ENCODE measurements at places on chromosomes 13 and 19.

GRCh38 chr13:73696271-73696670, 437.9 kb downstream of the KLF12 start:
- no peak for DNase-seq

GRCh38 chr13:106484537-106485193, 50.8 kb downstream of the EFNB2 start:
- DNase-seq = no peak

GRCh38 chr19:51944798-51945552, 17.7 kb downstream of the ZNF613 start:
- DNase-seq = no peak

- DNase-seq = no peak
Observed at GRCh38 chr19:49602806-49603205, 11.8 kb downstream of the PRR12 start.

DNA sequence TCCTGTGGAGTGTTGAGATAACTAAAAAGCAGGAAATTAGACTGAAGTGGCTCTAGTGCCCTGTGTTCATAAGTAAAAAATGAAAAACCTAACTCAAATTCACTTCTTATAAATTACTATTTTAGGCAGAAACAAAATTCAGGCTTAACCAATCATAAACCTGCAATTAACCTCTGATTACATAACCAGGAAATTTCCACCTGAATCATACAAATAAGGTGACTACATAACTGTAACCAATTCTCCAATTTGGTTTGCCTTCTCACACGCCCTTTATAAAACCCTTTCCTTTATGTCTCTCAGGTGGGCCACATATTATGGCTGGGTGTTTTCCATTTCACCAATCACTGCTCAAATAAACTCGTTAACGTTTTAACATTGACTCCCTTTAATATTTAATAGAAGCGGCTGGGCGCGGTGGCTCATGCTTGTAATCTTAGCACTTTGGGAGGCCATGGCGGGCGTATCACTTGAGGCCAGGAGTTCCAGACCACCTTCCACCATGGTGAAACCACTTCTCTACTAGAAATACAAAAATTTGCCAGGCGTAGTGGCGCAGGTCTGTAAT, 22.9 kb upstream of the ZNF724 start:
- DNase-seq = peak; percentile 22

DNA sequence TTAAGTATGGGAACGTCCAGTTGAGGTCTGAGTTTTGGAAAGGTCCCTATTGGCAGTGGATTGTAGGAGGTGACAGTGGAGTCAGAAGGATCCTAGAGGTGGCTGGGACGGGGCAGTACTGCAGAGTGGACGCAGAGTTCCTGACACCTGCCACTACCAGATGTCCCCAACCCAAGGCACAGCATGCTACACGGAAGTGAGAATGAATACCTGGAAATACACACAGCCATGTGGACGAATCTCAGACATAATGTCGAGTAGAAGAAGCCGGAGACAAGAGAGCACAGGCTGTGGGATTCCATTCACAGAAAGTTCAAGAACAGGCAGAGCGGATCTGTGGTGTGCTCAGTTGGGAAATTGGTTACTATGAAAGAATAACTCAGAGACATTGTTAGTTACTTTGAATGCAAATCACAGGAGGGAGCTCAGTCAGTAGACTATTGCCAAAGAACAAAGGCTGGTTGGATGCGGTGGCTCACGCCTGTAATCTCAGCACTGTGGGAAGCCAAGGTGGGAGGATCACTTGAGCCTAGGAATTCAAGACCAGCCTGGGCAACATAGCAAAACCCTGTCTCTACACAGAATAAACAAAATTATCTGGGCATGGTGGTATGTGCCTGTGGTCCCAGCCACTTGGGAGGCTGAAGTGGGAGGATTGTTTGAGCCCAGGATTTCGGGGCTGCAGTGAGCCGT, 37.4 kb downstream of the RYR1 start:
- no peak for DNase-seq

- no peak for DNase-seq
Observed at GRCh38 chr19:15191982-15192381, 8.8 kb downstream of the NOTCH3 start.

- no peak for DNase-seq
Observed at GRCh38 chr13:32267836-32268439, 47.2 kb downstream of the ZAR1L start.

- no peak for DNase-seq
Observed at GRCh38 chr19:9128171-9128570, 1.4 kb upstream of the OR7G3 start.

DNA sequence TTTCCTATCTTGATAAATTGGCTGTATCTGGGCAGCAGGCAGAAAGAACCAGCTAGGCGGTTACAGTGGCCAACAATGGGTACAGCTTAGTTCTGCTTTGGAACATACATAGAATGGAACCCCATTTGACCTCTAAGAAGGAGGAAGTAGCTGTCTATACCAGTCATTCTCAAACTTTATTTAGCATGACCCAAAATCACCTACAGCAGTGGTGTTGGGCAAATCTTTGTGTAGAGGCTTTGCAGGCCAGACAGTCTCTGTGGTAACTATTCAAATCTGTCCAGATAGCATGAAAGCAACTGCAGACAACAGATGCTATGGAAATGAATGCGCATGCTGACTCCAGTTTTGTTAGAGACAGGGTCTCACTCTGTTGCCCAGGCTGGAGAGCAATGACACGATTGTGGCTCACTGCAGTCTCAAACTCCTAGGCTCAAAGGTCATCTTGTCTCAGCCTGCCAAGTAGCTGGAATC, 12.0 kb upstream of the KCNC3 start:
- DNase-seq = no peak

- DNase-seq = no peak
Observed at GRCh38 chr13:69450245-69450644, 657.4 kb upstream of the ATXN8OS start.

GRCh38 chr13:46698910-46699460, 98.0 kb downstream of the ESD start:
- no peak for DNase-seq

GRCh38 chr13:24503379-24503696, 9.2 kb downstream of the PARP4 start:
- no peak for DNase-seq

- DNase-seq = peak; percentile 45
Observed at GRCh38 chr13:99749271-99750019, 222.1 kb downstream of the ZIC5 start.

GRCh38 chr19:30253581-30253996, 118.6 kb upstream of the ZNF536 start:
- DNase-seq = no peak

GRCh38 chr19:38009650-38010242, 102.7 kb downstream of the SIPA1L3 start:
- DNase-seq = no peak

DNA sequence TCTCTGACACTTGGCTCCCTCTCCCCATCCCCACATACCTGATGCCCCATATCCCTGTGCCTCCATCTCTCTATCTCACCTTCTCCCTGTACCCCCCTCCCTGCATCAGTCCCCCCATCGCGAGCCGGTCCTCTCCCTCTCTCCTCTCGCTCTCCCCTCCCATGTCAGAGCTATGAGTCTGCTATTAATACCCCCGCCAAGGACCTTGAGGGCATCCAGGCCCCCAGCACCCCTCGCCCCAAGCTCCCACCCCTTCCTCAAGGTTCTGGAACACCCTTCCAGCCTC, 1.6 kb downstream of the GRIN2D start:
- no peak for DNase-seq

GRCh38 chr19:13764821-13765394, 586 bp downstream of the MRI1 start:
- DNase-seq = no peak

DNA sequence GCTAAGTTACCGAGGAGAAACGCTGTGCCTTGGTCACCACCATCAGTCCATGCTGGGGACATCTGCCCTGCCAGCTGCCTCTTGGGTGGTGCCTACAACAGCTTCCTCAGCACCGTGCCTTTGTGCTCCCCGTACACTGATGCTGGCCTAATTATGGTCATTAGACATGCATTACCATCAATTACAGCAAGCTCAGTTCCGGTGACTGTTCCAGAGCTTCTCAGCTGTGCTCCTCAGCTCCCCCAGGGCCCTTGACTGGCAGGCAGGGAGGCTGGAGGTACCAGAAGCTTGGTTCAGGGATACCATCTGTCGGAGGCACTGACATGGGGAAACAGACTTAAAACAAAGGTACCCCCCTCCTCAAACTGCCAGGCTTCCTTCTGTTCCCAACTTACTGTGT, 40.2 kb downstream of the CILP2 start:
- DNase-seq = no peak

- no peak for DNase-seq
Observed at GRCh38 chr13:39272994-39273393, 234.7 kb downstream of the NHLRC3 start.
